Activated B cell treated with CpG ODN at 0.5 μM for 24 hours (primary cell): ENCODE measurements at places on chromosomes 1 and 21. TPM values are rescaled to one million over a fixed set of nuclear protein-coding genes. Genes with fewer than 3 reads are reported as not detected.
A peak's percentile ranks its signal among the peaks of the same experiment; 100 is the strongest.

DNA sequence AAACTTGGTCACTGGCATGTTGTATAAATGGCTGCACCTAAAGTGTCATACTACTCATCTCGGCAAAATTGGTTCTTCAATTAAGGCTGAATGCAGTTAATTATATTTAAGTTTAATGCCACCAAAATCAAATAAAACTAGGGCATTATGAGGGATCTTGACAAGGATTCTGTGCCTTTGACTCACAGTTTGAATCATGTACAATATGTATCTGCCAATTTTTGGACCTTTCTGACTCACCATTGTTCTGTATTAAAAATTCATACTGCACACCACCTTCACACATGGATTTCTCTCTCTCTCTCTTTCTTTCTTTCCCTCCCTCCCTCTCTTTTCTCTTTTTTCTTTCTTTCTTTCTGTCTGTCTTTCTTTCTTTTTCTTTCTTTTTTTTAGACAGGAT lies 14.1 kb upstream of the STXBP3 start:
- DNase-seq: no peak
- H3K4me1 ChIP-seq: no peaks in the 10 kb centered on the region
- H3K27ac ChIP-seq: no peak overlapping the region
- peaks cover 25% of the 10 kb centered on the region for H3K27me3 ChIP-seq

- H3K36me3 ChIP-seq: no peaks in the 10 kb centered on the region
- H3K4me1 ChIP-seq: no peaks in the 10 kb centered on the region
- H3K4me3 ChIP-seq: no peak overlapping the region
- H3K27ac ChIP-seq: no peak overlapping the region
- H3K27me3 ChIP-seq: peaks cover 25% of the 10 kb centered on the region
Measured at GRCh38 chr1:19949016-19949415, 25.6 kb upstream of the PLA2G2E start.

DNA sequence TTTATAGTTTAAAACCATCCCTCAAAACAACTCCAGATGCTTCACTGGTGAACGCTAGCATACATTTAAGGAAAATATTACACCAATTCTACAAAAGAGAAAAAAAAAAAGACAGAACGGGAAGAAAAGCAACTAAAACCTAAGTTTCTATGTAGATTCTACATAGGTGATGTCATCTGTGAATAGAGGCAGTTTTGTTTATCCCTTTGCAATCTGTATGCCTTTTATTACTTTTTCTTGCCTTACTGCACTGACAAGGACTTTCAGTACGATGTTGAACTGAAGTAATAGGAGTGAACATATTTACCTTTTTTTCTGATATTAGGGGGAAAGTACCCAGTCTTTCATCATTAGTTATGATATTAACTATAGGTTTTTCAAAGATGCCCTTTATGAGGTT lies 101.7 kb upstream of the HAO2 start:
- no peak for DNase-seq
- no peak overlapping the region for H3K4me3 ChIP-seq
- peaks cover 2% of the 10 kb centered on the region for H3K4me1 ChIP-seq
- H3K27me3 ChIP-seq: no peaks in the 10 kb centered on the region

- no peak overlapping the region for H3K27ac ChIP-seq
- H3K27me3 ChIP-seq: peaks cover 2% of the 10 kb centered on the region
- H3K36me3 ChIP-seq: no peaks in the 10 kb centered on the region
- no peak for DNase-seq
- H3K4me3 ChIP-seq: no peak overlapping the region
Measured at GRCh38 chr1:33897092-33897725, 33.3 kb downstream of the HMGB4 start.

The ARMH1 gene
- 18.1 and 19.9 TPM in 2 replicates for total RNA-seq

The LDLRAD1 gene
- not detected in 2 replicates for total RNA-seq

DNA sequence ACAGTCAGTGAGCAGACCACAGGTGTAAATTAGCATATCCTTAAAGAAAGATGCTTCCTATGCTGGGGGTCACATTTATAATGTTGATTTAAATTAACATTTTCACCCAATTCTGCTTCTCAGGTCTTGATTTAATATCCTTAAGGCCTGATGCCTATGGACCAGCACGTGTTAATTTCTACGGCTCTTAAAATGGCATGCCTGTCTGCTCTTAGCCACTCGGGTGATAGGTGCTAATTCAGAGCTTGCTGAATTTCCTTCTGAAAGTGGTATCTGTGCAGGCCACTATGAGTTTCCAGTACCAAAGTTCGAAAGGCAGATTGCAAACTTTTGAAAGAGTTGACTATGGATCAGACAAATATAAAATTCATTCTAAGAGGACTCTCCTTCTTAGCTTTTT lies 487.4 kb upstream of the ADGRL2 start:
- DNase-seq: no peak
- no peaks in the 10 kb centered on the region for H3K4me1 ChIP-seq

DNA sequence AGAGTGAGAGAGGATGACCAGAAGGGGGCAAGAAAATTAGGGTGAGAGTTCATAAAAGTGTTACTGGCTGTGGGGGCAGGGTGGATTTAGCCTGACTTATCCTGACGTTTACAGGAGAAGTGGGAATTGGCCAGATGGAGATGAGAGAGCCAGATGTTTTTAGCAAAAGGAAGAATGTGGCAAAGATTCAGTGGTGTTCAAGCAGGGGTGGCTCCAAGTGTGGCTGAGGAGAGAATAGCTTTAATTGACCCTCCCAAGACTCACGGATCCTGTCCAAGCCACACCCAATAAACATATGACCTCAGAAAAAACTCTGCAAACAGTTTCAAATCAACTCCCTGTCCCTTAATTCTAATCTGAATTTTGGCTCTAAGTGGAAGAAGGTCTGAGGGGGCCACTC lies 35.2 kb upstream of the EDEM3 start:
- H3K27ac ChIP-seq: no peak overlapping the region
- no peaks in the 10 kb centered on the region for H3K36me3 ChIP-seq
- H3K27me3 ChIP-seq: no peaks in the 10 kb centered on the region
- H3K4me1 ChIP-seq: peaks cover 2% of the 10 kb centered on the region
- DNase-seq: no peak
- no peak overlapping the region for H3K4me3 ChIP-seq

DNA sequence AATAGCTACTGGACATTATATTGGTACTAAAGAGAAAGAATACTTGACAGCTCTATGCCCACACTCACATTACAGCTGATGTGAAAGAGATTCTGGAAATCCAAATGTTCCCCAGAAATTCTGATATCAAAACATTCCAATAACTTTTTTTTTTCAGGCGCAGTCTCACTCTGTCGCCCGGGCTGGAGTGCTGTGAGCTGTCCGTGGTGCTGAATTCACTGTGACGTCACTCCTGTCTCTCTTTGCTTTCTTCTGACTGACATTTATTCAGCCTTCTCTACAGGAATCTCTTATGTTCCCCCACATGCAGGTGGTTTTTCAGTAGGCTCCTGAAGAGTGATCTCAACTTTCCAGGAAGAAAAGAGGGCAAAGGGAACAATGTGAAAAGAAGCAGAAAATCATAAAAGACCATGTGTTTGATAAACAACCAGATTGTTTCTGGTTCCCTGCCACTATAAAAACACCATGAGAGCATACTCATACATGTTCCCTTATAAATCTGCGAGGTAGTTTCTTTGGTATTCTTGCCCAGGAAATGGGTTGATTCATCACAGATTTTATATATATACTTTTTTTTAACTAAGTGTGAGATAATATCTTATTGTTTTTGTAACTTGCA lies 6.2 kb downstream of the S100A7A start:
- H3K4me3 ChIP-seq: no peak overlapping the region
- no peaks in the 10 kb centered on the region for H3K4me1 ChIP-seq
- H3K27me3 ChIP-seq: peaks cover 33% of the 10 kb centered on the region
- DNase-seq: peak; percentile 31

The KIF2C gene
- 1.00 and 1.8 TPM in 2 replicates for total RNA-seq

The ATP5PB gene
- total RNA-seq: 220 and 229 TPM in 2 replicates

DNA sequence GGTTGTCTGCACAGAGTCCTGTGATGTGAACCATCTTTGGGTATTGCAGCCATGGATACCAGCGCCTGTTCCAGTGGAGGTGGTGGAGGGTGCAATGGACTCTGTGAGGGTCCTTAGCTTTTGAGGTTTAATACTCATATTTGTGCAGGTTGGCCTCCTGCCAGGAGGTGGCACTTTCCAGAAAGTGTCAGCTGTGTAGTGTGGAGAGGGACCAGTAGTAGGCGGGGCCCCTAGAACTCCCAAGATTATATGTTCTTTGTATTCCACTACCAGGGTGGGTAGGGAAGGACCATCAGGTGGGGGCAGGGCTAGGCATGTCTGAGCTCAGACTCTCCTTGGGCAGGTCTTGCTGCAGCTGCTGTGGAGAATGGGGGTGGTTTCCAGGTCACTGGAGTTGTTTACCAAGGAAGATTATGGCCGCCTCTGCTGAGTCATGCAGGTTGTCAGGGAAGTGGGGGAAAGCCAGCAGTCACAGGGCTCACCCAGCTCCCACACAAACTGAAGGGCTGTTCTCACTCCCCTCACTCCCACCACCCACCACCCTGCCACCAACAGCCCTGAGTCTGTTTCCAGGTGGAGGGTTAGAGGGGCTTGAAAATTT lies 31.2 kb upstream of the ZNF678 start:
- no peaks in the 10 kb centered on the region for H3K4me1 ChIP-seq
- H3K36me3 ChIP-seq: no peaks in the 10 kb centered on the region
- no peak for DNase-seq
- no peaks in the 10 kb centered on the region for H3K27me3 ChIP-seq

- peaks cover 52% of the 10 kb centered on the region for H3K4me1 ChIP-seq
- peaks cover 28% of the 10 kb centered on the region for H3K36me3 ChIP-seq
- H3K27me3 ChIP-seq: no peaks in the 10 kb centered on the region
- DNase-seq: no peak
- H3K27ac ChIP-seq: peak overlapping the region; percentile 98
Measured at GRCh38 chr1:31063631-31064030, 1.9 kb downstream of the PUM1 start.

GRCh38 chr21:45265721-45266517 lies 21.8 kb downstream of the POFUT2 start:
- H3K27ac ChIP-seq: no peak overlapping the region
- H3K36me3 ChIP-seq: peaks cover 53% of the 10 kb centered on the region
- H3K4me3 ChIP-seq: no peak overlapping the region
- no peaks in the 10 kb centered on the region for H3K4me1 ChIP-seq

DNA sequence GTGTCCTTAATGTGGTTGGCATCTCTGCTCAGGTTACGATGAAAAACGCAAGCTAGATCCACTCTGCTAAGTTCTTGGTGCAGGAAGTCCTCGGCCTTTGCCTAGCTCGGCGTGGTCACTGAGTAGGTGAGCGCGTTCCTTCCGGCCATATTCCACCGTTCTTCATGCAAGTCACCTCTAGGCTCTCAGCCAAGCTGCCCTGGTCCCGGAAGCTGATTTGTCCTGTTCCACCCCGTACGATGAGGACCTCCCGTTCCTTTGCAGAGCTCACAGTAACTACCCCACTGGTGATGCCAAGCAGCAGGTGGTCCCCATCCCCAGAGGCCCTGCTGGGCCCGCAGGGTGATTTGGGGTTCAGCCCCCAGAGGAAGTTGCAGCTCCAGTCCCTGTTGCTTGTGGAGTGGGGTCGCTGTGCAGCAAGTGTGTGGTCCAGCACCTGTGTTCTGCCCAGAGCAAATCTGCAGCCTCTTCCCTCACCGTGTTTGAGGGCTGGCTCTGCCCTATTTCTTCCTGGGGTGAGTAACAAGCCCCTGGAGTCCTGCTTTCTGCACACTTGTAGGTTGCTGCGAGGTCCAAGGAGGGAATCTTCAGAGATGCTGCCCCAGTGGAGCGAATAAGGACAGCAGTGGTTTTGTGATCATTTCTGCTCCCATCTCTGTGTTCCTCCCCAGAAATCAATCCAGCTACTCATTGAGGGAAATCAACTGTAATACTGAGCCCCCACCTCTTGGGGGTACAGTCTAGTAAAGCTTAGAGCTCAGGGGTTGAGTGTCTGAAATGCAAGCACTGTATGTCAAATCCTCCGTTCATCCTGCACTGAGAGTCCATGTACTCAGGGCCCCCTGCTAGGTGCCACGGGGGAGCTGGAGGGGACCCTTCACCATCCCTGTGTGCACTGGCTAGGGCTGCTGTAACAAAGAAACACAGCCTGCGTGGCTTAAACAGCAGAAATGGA lies 2.3 kb downstream of the UMODL1 start:
- no peak for DNase-seq
- no peak overlapping the region for H3K27ac ChIP-seq
- no peaks in the 10 kb centered on the region for H3K36me3 ChIP-seq
